Activated CD4-positive, alpha-beta T cell treated with anti-CD3 and anti-CD28 coated beads, Interleukin-2, amount 50 U/mL, for 48 hours (primary cell): ENCODE measurements at places on chromosomes 2 and 18.

DNA sequence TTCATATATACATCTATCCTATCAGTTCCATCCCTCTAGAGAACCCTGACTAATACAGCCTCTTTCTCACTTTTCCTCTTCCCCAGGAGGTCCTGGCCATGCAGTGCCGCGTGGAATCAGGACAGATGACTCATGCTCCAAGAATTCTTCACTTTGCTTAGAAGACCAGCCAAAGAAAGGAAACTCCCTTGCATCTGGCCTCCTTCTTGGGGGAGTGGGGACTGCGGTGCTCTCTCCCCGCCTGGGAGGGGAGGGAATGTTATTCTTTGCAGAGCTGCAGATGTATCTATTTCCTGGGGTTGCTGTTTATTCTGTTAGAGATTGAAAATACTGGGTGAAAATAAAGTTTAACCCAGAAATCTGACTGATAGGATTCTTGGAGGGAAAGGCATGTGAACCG lies 111.5 kb upstream of the SH3BP4 start:
- DNase-seq = no peak

DNA sequence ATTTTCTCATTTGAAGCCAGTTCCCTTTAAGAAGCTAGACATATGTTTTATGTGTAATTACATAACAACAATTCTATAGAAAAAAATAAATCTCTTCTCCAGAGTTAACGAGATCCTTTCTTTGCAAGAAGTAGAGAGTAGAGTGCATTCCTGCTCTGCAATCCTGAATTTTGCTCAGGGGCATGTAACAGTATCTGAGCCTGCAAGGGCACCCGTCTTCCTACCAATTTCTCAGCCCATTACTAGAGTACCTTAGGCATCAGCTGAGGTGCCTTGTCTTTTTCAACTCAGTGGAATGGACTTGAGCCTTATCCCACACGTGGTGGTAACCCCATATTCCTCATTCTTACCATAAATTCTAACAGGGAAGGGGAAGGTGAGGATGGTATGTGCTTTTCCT lies 205.9 kb downstream of the IKZF2 start:
- no peak for DNase-seq

DNA sequence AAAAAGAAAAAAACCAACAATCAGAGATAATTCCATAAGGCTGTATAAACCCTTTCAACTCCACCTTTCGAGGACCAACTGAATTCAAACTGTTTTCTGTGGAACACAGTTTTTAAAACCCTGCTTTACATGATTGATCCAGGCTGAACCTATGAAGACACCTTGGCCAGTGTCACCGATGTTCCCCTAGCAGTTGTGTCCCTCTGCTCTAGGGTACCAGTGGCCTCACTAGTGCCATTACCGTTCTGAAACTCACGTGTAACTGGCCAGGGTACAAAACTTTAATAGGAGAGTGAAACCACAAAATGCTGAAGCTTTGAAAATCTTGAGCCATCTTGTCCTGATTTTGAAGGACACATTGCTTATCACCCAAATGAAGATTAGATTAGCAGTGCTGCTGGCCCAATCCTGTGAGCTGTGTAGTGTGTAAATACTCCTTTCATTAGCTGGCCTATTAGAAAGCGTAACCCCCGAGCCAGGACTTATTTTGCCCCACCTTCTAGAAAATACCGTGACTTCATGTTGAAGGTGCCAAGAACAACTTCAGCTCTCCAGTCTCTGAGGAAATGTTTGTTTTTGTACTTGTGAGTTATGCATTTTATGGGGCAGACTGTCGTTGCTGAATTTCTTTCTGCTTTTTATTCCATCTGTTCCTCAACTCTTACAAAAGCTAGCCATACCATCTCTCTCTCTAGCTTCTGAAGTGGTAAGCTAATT lies 147.8 kb upstream of the MAP3K20 start:
- DNase-seq = no peak

DNA sequence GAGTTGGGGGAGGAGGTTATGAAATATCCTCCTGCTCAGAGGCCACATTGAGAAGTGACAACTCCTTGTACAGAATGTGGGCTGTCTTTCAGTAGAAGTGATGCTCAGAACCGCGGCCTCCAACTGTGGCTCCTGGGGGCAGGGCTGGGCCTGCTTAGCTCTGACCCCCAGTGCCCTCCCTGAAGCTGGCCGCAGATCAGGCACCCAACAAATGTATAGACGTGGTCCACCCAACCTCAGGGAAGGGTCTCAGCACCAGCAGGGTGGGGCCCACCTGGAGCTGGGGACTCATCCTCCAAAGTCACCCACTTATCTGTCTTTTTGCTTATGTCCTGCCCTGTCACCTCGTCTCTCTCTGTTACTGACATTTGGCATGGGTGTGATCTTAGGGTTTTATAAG lies 11.1 kb upstream of the BIN1 start:
- DNase-seq = no peak

GRCh38 chr2:239262484-239263230 lies 138.2 kb downstream of the HDAC4 start:
- DNase-seq = no peak

DNA sequence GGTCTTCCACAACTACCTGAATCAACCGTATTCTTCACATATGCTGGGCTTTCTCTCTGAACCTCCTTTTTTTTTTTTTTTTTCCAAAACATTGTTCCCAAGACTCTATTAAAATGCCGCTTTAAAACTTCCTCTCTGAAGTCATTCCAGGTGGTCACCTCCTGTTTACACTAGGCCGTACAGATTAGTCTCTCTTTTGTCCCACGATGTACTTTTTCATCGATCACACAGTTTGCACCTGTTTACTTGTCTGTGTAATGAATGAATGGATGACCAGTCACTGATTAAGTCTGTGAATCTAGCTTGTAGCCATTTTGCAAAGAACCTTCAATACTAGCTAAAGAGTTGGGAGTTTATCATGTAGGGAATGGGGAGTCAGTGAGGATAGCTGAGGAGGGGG lies 16.7 kb upstream of the FAM228A start:
- no peak for DNase-seq

DNA sequence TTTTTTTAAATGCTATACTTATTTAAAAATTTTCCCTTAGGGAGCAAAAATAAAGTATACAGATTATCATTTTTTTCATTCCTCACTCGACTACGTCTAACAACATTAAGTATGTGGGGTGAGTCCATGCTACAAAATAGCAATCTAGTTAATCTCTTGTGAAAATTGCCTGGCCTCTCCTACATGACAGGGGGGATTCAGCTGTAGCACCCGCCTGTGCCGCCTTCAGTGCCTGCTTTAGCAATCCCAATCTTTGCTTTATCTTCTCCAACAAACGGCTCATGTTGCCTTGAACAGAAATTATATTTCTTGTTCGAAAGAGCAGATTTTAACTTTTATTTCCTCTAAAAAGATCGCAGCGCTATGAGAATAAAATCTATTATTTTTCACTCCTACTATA lies 2.4 kb upstream of the SOX11 start:
- no peak for DNase-seq

GRCh38 chr2:236159778-236160170 lies 8.4 kb downstream of the GBX2 start:
- no peak for DNase-seq

DNA sequence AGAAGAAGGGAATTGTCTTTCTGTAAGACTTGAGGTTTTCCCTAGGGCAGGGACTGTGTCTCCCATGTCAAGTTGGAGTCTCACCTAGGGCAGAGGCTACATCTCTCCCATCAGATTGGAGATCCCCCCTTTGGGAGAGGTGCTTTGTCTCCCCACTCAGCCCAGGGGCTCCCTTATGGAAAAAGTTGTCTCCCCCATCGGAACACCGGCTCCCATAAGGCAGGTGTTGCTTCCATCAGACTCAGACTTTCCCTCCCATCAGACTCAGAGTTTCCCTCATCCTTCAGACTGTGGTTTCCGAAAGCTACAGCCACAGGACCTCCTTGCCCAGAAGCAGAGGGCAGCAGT lies 5.8 kb downstream of the ANKRD53 start:
- no peak for DNase-seq
